ENCODE measurements at places on chromosomes 13 and 19.
A peak's percentile ranks its signal among the peaks of the same experiment; 100 is the strongest.

DNA sequence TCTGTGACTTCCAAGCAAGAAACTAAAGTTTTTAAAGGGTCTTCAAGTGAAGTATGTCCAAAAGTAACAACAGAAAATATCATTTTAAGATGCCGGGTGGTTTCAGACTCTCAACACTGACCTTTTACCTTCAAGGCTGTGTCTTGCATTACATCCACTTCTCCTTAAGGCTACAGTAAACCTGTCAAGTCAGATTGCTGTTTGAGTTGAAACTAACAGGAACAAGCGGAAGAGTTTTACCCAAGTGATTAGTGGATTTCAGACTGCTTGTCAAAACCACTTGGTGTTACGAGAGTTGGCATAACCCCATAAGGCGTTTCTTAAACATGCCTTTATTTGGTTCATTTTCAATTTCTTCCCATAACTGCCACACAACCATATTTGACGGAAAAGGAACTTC lies 283.1 kb downstream of the DCT start:
- DNase-seq = no peak

DNA sequence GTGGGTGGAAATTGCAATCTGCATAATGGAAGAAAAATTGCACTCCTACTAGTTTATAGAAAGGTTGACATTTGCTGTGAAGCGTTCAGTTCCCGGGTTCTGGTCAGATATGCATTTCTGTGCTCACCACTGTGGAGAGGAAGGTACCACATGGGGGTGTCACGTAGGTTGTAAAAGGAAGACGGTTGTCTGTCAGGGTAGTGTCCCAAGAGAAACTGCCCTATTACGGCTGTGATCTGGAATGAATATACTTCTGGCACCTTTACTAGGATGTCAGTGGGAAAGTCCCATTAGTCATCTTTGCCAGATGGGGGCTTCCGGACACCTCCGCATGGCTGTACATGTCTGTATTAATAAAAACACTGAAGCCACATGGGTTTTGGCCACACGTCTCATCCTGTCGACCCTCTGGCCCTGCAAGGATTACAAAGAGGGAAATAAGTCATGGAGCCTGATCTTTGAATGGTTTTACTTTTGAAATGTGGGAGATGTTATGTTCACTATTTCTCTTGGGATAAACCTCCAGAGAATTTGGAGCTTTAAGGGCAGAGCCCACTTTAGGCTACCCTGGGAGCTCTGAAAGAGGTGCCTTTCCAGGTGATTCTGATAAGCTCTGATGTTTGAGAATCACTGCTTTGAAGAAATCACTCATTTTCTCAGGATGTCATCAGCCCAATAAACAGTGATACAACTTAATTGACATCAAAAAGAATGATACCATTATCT lies 133.9 kb downstream of the AKAP11 start:
- DNase-seq = peak; percentile 65

- DNase-seq = no peak
These were observed 510.0 kb upstream of the KLF12 start for GRCh38 chr13:74644229-74644628.

GRCh38 chr13:79675931-79676660 lies 195.1 kb downstream of the NDFIP2 start:
- no peak for DNase-seq
